ENCODE measurements at places on chromosomes 11 and 22. TPM values are rescaled to one million over a fixed set of nuclear protein-coding genes. Genes with fewer than 3 reads are reported as not detected.

The TMEM86A gene
- 1.9 TPM for polyA plus RNA-seq

The GATD1 gene
- 31.2 TPM for polyA plus RNA-seq

The CATSPER1 gene
- 0.34 TPM for polyA plus RNA-seq

The XRRA1 gene
- 5.2 TPM for polyA plus RNA-seq

The ANO5 gene
- 0.78 TPM for polyA plus RNA-seq

The IMMP1L gene
- 48.6 TPM for polyA plus RNA-seq

The TBX10 gene
- polyA plus RNA-seq: 0.09 TPM

The MS4A12 gene
- 0.39 TPM for polyA plus RNA-seq

GRCh38 chr11:17653611-17654010 is 65.8 kb upstream of the MYOD1 start:
- DNase-seq: no peak

- DNase-seq: no peak
Measured at GRCh38 chr11:15910761-15911160, 445.6 kb downstream of the SOX6 start.

DNA sequence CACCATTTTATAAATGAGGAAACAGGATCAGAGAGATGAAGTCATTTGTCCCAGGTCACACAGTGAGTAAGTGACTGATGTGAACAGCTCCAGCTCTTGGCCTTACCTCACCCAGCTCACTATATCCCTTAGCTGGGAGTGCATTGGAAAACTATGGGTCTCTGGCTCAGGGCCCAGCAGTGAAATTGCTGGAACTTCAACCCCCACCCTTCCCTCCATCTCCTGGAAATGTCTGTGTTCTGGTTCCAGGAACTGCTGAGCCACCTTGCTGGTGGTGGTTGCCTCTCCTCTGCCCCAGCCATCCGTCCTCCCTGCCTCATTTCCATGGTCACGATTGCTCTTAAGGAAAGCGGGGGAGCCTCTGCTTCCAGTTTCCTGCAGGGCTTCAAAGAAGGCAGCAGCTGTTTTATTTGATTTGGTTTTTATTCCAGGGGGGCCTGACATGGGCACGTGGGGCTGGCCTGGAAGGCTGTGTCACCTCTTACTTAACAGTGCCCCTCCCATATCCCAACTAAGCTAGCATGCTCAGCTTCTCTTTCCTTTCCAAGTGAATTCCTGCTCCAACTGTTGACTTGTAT is 46.2 kb upstream of the CSTF3 start:
- DNase-seq: no peak

DNA sequence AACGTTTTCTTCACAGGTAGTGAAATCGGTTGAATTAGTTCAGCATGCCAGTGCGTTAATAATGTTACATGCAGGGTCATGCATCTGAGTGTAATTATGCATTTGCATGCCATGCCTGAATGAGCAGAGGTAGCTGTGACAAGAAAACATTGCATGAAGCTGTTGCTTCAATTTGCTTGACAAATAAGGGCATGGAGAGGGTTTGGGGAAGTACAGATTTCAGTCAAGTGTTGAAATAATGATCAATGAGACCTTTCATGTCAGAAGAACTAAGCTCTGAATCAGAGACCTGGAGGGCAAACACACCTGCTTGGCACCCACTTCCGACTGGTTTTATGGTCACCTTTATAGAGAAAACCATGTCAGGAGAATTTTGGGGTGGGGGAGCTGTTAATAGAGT is 221.4 kb downstream of the DBX1 start:
- DNase-seq: no peak

DNA sequence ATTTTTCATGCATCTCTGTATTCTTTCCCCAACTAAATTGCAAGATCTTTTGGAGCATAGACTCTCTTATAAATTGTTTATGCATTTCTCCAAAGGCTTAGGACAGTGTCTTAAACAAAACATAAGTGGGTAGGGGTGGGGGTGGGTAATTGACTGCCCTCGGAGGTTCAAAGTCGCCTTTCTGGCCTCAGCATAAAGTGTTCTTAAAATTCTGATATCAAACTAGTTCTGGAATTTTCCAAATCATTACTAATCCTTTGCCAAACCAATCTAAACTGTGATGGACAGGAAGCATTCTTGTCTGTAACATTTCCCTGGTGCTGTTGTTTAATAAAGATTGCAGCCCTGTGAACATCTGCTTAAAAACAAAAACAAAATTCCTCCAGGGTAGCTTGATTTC is 61.8 kb upstream of the FAT3 start:
- no peak for DNase-seq

DNA sequence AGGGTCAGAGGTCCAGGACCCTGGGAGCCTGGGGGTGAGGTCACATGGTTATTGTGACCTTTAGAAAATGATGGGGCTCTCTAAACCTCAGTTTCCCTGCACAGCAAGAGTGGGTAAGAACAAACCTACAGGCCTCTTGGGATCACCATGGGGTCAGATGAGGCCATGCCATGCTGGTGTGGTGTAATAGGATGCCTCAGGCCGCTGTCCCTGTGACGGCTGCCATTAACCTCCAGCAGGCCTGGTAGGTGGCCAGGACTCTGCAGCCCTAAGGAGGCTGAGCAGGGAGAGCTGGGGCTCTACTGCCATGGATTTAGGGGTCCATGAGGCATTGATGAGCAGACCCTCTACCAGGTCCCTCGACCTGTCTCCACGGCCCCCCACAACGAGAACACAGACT is 265.5 kb downstream of the CTTN start:
- DNase-seq: no peak

- DNase-seq: no peak
Measured at GRCh38 chr11:106457727-106458126, 380.3 kb downstream of the AASDHPPT start.

GRCh38 chr22:38075105-38075825 is 8.7 kb downstream of the SLC16A8 start:
- no peak for DNase-seq

- no peak for DNase-seq
Measured at GRCh38 chr22:39185601-39186012, 33.1 kb upstream of the CBX7 start.

- no peak for DNase-seq
Measured at GRCh38 chr11:34787348-34787747, 128.8 kb downstream of the APIP start.

DNA sequence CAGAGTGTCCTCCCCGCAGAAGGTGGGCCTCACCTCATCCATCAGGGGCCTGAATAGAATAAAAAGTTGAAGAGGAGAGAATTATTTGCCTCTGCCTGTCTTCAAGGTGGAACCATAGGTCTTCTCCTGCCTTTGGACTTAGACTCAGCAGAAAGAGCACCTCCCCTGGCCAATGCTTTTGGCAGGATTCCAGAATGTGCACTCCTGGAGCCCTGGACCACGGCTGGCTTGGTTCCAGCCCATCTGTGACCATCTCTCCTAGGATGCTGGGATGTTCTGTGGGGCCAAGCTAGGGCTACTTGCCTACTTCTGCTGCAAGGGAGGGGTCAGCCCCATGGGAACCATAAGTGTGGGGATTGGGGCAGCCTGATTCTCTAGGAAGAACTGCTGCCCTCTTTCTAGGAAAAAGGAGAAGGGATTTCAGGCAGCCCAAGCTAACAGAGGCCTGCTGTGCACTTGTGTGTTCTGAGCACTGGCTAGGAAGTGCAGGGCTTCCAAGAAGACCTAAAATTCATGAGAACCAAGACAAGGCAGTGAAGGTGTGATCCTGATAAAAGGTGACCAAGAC is 32.2 kb upstream of the SHANK2 start:
- DNase-seq: no peak

DNA sequence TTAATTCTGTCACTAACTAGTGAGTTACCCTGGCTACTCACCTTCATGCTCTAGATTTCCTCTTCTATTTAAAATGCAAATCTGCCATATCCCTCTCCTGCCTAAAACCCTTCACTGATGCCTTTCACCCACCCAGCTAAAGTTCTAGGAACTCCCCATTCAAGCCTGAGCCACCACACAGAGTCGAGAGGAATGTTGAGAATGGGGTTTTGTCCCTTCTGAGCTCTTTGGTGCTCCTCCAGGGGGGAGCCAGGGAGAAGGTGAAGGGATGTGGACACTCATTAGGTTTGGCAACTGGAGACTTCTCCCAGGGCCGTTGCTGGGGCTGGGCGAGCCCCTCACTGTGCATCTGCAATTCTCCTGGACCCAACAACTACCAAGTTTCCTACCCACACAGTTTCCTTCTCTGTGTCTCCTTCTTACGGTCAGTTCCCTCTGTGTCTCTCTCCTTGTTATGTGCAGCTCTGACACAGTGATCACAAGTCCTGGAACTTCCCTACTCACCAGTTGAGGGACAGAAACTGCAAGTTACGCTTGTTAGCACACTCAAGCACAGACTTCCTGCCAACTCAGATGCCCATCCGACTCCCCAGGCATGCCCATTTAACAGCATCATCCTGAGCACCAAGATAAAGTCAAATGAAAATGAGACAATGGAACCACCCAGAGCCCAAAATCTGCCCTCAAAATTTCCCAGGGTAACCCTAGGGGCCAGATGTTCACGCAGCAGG is 6.5 kb upstream of the IL10RA start:
- peak; percentile 47 for DNase-seq

DNA sequence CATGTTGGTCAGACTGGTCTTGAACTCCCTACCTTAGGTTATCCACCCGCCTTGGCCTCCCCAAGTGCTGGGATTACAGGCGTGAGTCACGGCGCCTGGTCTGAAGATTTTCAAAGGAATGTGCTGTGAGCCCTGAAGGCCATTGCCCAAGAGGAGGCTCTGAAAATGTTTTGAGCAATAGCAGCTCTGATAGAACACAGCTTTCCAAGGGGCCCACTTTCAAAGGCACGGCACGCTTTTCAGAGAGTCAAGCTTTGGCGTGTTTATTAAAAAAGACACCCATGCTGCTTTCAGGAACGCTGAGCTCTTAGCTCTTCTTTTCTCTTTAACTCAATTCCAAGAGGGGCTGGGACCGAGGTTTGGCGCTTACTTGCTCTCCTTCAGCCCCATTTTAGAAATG is 73.8 kb upstream of the CDON start:
- no peak for DNase-seq

DNA sequence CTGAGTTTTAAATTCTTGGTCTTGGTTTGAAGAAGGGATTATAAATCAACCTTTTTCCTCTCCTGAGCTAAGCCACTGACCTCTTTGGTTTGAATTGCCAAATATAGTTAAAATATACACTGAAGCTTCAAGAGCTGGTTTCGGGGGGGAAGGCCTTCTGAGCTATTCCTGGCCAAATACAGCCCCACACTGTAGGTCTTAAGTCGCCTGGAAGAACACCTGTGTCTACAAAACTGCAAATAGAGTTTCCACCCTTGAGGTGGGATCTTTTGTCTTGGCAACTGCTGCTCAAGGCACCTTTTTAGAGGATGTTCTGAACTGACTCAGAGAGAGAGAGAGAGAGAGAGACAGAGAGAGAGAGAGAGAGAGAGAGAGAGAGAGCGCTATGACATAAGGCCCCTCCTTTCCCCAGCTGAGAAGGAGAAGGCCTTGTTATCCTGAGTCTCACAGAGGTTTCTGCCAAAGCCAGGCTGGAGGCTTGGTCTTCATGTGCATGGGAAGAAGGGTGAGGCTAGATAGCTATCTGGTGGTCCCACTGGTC is 5.5 kb downstream of the ADM start:
- DNase-seq: peak; percentile 47

DNA sequence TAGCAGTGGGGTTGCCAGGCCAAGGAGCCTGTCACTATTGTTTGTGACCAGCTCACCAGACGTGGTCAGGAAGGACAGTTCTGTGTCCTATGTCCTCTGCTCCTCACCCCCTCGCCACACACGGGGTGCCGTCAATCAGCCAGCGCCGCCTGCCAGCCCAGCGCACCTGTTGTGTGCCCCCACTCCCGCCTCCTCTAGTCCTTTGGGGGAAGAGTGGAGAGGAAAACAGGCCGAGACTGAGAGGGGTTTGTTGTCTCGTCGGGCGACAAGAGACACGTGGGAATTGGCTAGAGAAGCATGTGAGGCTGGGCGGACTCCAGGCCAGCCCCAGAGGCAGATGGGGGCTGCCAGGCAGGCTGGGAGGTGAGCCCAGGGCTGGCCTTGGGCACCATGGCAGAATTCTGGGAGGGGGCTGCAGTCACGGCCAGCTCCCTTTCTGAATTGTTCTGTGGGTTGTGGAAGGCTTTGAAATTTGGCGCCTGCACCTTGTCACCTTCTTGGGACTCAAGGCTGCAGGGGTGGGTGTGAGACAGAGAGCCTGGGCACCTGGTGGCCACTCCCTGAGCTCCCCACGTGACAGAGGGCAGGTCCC is 3.1 kb upstream of the KCNQ1OT1 start:
- DNase-seq: no peak

All from thymus (tissue), 14 donors.